ENCODE measurements at places on chromosomes 6 and 20. TPM values are rescaled to one million over a fixed set of nuclear protein-coding genes. Genes with fewer than 3 reads are reported as not detected.
A peak's percentile ranks its signal among the peaks of the same experiment; 100 is the strongest.

DNA sequence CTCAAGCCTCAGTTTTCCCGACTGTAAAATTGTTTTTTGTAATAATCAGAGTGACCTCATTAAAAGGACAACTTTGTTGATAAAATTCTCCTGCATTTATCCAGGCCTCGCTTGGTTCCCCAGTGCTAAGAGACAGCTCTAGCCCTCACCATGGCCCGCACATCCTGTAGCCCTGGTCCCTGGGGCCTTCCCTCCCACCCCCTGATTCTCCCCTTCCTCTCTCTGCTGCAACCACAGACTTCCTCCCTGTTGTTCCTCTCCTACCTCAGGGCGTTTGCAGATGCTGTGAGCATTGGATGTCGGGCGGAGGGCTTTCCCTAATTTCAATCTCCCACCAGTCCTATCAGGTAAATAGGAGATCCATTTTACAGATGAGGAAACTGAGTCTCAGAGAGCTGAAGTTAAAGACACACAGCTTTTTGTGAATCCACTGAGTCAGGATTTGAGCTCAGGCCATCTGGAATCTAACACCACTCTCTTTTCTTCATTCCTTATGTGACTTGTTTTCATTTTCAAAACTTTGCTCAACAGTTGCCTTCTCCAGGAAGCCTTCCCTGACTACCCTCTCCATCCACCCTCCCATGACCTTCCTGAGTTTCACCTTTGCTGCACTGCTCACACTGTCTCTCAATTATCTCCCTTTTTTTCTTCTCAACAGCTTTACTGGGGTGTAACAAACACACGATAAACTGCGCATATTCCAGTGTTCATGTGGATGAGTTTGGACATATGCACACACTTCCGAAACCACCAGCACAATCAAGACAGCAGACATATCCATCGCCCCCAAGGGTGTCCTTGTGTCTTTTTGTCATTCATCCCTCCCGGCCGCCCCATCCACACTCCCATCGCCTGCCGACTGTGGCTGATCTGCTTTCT is 107.1 kb downstream of the CEBPB start:
- ATAC-seq: no peak

- no peak for ATAC-seq
These were observed 249.5 kb downstream of the ZFAND3 start for GRCh38 chr6:38068854-38069590.

- peak; percentile 68 for ATAC-seq
These were observed 720.4 kb upstream of the CHD6 start for GRCh38 chr20:42338294-42339201.

DNA sequence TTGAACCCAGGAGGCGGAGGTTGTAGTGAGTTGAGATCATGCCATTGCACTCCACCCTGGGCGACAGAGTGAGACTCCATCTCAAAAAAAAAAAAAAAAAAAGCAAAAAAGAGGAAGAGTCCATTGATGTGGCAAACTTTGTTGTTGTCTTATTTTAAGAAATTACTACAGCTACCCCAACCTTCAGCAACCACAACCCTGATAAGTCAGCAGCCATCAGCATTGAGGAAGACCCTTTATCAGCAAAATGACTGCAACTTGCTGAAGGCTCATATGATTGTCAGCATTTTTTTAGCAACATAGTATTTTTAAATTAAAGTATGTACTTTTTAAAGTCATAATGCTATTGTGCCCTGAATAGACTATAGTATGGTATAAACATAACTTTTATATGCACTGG is 48.8 kb downstream of the ZFP64 start:
- no peak for ATAC-seq

- no peak for ATAC-seq
These were observed 320.6 kb downstream of the QKI start for GRCh38 chr6:163735076-163735475.

Gene NRN1
- total RNA-seq: 5.6 TPM

- no peak for ATAC-seq
These were observed 11.1 kb downstream of the GLP1R start for GRCh38 chr6:39059496-39060310.
